ENCODE measurements at places on chromosomes 3 and 15. TPM values are rescaled to one million over a fixed set of nuclear protein-coding genes. Genes with fewer than 3 reads are reported as not detected.

TMIE gene
- not detected for total RNA-seq

IL17RE gene
- total RNA-seq = 1.7 TPM

TLR9 gene
- total RNA-seq = not detected

ZBED2 gene
- not detected for total RNA-seq

LMCD1 gene
- 29.0 TPM for total RNA-seq

MEGF11 gene
- total RNA-seq = 1.0 TPM

PLSCR5 gene
- not detected for total RNA-seq

PARP6 gene
- 88.9 TPM for total RNA-seq

CTDSPL gene
- total RNA-seq = 36.8 TPM

NPAP1 gene
- 0.30 TPM for total RNA-seq

RTP4 gene
- not detected for total RNA-seq

Data from neural crest cell (in vitro differentiated cells).